ENCODE measurements at places on chromosomes 3 and 15. TPM values are rescaled to one million over a fixed set of nuclear protein-coding genes. Genes with fewer than 3 reads are reported as not detected.

NRG4 gene
- 10.2 TPM for polyA plus RNA-seq

RAD54L2 gene
- polyA plus RNA-seq = 20.8 TPM

KIF23 gene
- 59.4 TPM for polyA plus RNA-seq

STRIT1 gene
- 1.5 TPM for polyA plus RNA-seq

FANCD2OS gene
- 0.81 TPM for polyA plus RNA-seq

DNA sequence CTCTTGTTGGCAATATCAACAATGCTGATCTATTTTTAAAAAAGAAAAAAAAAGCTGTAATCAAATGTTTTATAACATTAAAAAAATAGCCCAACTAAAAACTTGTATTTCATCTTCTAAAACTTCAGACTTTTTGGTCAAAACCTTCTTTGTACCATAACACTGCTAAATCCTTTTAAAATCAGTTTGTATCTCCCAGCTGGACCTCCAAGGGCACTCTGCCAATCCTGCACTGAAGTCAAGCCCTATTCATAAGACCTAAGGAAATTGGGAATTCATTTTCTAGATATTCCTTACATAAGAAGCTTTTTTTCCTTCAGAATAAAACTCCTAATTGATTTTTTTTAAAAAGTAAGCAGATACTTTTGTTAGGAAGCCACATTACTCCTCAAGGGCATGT, 38.2 kb upstream of the HCLS1 start:
- DNase-seq = no peak

- no peak for DNase-seq
Observed at GRCh38 chr15:63461230-63461985, 43.0 kb upstream of the USP3 start.

DNA sequence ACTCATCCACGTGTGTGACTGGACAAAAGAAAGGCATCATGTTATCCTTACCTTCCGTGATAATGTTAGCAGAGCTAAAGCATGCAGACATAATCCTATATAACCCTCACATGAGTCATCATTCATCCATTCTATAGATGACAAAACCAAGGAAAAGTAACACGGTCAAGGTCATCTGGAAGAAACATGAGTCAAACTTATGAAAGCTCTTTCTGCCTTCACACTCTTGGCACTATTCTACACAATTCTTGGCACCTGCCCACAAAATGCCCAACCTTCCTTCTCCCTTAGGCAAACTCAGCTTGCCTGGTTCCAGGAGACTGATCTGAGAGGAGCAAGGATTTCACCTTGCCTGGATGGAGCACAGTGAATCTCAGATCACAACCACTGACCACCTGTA, 66.9 kb downstream of the PRICKLE2 start:
- no peak for DNase-seq

- no peak for DNase-seq
Observed at GRCh38 chr3:4711680-4711992, 218.5 kb downstream of the ITPR1 start.

- no peak for DNase-seq
Observed at GRCh38 chr3:64717872-64718613, 30.2 kb upstream of the ADAMTS9 start.

DNA sequence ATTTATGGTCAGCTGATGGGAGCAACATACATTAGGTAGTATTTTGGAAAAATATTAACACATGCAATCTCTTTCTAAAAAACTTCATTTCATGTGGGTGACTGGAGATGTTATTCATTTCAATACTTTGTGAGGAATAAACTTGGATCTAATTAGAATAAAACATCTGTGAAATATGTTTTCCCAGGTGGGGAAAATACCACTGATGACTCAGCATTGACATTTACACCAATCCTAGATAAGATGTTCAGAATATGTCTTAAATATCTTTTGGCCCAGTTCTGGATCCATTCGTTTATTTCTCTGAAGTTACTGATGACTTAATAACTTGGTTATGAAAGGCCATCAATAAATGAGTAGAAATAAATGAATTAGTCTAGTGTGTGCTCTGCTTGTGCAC, 247.6 kb downstream of the CHST2 start:
- no peak for DNase-seq

DNA sequence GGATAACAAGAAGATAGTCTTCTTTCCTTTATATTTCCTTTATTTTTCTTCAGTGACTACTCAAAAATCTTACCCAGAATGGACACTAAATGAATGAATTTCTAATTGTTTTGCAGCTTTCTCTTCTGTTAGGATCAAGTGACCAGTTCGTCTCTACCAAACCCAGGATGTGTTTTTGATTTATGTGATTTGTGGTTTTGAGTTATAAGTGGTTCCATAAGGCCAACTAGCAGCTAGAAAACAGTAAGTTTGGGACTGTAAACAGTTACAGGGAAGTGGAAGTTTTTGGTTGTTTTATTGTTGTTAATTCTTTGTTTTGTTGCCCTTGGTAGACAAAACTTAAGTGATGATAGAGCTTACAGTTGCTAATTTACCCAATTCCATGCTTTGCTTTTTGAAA, 456.5 kb downstream of the IL5RA start:
- no peak for DNase-seq

DNA sequence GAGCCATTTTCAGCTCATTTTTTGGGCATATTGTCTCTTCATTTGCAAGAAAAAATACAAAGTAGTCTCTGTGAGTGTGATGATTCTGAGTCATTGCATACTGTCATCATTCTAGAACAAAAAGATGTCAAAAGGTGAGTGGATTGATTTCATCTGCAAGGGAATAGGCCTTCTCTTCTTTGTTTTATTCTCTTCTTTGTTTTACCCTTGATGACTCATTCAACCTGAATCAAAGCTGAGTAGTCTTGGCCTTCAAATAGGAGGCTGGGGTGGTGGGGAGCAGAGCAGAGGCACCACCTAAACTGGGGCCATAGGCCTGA, 25.4 kb downstream of the CYP19A1 start:
- DNase-seq = no peak

DNA sequence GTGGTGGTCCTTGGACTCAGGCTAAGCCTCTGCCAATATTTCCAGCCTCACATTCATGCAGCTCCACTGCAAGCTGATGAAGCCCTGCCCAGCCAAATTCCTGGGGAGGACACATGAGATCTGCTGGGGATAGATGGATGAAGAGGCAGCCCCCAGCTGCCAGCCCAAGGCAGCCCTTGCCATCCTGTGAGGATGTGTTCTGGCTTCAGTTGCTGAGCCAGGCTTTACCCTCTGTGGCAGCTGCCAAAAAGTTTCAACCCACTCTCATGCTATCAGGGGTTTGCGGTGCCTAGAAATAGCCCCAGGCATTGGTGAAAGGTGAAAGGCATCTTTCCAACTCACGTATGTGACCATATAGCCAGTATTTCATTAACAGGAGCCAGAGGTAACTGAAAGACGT, 37.6 kb downstream of the C2CD4A start:
- no peak for DNase-seq

DNA sequence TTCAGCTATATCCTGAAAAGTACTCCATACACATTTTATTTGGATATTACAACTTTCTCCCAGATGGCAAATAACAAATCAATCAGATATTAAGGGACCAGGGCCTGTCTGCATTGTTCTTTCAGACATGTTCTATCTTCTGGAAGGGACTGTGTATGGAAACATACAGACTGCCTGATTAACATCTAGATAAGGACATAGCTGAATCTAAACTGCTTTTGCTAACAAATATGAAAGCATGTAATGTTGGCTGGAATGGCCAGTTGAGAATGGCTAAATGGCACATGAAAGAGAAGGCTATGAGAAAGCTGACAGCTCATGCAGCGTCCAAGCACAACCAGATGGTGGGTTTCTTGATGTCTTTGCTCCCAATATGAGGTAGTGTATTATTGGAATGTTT, 149.4 kb downstream of the CFAP20DC start:
- no peak for DNase-seq

DNA sequence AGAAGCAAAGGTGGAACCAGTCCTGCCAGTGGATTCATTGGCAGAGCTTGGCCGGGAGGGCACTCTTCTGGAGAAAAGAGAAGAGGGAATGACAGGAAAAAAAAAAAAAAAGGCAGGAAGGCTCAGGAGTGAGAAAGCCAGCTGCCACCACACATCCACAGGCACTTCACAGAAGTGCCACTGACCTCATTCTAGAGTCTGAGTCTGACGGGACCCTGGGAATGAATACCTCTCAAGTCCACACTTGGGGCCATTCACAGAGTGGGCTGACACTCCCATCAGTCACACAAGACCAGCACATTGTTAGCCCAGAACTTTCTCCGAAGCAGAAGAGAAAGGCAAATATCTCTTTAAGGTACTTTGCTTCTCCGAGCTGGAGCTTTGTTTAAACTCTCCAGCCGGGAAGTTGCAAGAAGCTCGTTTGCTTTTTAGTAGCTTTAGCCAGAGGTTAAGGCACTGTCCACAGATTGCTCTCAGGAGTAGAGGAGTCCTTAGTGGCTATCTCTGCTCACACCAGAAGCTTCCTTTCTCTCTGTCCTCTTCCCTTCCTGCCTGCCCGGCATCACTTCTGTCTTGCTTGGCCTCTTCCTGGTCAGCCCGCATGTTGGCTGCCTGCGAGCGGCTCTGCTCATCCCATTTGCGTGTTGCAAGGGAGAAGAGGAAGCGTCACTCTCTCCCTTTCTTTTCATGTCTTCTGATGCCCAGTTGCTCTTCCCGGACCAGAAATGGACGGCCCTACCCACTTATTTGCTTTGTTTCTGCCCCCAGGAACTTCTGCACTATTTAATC, 53.8 kb downstream of the CMTM6 start:
- no peak for DNase-seq

DNA sequence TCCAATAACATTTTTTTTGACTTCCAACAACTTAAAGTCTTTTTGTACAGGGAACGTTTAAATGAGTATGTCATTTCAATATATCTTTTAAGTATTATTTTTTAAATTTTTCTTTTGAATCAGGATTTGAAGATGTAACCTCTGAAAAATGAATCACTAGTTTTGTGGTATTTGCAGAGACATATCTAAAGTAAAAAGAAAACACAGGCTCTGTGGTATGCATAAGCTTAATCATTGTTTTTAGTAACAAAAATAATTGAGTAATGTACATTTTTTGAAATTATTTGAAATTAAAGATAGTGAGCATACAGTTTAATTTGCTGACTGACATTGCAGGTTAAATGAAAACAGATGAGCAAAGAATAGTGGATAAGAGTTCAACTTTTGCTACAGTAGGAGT, 531.3 kb downstream of the ROBO1 start:
- no peak for DNase-seq

DNA sequence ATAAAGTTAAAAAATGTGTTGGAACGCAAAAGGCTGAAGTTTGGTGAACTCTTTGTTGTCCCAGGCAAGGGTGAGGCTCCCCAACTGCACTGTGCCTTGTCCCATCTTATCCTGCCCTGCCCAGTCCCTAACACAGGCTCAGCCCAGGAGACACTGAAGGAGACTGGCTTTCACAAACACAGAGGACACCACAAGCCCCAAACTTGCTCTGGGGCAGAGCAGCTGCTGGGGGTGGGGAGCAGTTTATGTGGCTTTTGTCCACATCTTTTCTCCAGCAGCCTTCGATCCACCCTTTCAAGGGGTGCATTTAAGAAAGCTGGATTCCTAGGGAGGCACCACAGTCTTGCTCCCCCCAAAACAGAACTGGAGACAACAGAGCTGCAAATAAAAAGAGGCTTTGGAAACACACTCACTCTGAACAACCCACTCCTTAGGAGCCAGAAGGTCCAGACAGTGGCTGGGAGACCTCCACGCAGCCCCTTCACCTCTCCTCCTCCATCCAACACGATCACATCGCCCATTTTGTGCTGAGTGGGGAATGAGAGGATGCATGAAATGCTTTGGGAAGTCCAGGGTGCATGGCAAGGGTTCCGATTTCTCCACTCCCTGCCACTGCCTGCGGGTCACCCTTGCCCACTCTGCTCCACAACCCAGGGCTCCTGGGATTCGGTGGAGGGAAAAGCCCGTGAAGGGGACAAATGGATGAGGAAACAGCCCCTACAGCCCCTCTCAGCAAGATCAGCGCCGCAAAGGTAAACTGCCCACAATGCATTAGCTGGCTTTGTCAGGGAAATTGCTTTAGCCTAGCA, 260.5 kb upstream of the TLE3 start:
- DNase-seq = no peak

DNA sequence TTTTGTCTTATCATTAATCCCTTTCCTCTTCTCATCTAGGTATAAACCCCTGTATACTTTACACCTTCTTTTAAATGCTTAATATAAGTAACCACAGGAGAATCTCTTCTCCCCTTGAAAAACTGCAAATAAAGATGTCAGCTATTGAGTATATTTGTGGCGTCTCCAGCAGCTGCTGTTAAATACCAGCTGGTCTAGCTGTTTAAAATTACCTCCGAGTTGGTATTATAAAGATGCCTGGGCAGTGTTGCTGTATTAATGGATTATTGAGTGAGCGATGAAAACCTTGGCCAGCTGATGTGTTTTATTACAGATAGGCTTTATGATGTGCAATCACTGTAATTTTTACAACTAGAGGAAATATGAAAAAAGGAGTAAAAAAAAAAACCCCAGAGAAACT, 388.1 kb downstream of the TBC1D5 start:
- no peak for DNase-seq

- no peak for DNase-seq
Observed at GRCh38 chr15:84844964-84845363, 27.8 kb downstream of the ALPK3 start.

DNA sequence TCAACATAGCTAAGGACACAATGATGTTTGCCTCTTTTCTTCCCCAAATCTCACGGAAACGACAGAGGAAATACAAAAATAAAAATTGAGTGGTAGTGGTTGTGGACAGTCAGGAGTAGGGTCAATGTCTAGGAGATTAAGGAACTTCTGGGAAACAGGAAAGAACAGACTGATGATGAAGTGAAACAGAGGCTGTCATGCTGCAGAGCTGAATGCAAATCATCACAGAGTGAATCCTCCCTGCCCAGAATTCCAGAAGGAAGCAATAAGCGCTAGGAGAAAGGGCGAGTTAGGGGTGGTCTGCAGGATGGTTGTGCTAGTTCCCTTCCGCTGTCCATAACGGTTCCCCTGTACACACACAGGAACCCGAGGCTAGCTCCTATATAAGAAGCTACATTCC, 64.7 kb upstream of the POMGNT2 start:
- DNase-seq = no peak

DNA sequence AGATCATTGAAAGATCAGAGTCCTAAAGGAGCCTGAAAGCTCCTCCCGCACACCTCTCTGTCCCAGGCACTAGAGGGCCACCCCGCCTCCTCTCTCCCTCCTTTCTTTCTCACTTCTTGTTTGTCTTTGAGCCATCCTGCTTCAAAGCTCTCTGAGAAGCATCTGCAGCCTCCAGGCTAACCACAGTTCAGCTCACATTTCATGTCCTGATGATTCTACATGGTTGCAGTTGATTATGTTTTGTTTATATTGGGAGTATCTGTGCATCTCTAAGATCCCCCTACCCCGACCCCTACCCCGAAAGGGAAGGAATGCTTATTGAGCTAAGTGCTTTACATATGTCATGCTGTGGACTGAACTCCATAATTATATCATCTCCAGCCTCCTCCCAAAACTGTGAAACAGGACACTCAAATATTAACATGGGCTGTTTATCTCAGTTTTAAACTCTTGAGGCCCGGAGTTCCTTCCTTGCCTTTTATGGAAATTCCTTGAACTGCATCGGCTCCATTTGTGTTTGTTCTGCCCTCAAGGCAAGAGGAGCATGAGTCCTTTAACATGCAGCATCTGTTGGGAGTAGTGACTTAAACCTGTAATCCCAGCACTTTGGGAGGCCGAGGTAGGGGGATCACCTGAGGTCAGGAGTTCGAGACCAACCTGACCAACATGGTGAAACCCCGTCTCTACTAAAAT, 30.9 kb downstream of the MGLL start:
- DNase-seq = peak; percentile 58

GRCh38 chr3:15198686-15199085, 7.4 kb upstream of the CAPN7 start:
- no peak for DNase-seq
